Progenitor cell of endocrine pancreas (in vitro differentiated cells): ENCODE measurements at places on chromosomes 13 and 19.

DNA sequence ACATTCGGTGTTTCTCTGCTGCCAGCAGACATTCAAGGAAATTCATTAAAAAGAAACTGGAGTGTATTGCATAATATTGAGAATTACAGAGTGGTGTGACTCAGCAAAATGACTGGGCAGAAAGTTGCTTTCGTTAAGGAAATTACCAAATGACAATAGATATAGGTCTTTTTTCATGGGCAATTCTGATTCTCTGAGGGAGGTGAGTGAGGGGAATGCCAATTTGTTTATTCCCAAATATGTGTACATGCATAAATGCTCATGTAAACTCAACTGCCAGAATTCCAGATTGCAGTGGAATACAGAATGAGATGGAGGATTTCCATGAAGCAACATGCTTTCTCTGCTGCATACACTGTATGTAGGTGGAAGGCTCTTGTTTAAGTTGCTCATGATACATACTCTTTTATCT, 1730.1 kb downstream of the SLITRK5 start:
- DNase-seq, result no peak

DNA sequence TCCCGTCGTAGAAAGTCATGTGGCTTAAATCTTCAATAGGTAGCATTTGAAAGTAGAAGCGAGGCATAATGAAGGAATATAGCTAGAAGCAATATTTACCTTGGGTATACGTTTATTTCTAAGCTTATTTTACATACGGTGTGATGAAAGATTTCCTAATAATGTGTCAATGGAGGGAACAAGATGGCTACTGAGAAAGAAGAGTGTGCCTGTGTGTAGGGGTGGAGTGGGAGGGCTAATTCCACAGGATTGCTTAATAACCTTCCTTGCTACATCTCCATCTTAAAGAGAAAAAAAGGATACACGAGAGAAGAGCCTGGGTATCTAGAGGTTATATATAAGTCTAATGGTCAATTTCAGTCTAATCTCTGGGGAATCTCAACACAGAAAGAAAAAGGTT, 2.0 kb downstream of the SPART start:
- DNase-seq, result no peak

DNA sequence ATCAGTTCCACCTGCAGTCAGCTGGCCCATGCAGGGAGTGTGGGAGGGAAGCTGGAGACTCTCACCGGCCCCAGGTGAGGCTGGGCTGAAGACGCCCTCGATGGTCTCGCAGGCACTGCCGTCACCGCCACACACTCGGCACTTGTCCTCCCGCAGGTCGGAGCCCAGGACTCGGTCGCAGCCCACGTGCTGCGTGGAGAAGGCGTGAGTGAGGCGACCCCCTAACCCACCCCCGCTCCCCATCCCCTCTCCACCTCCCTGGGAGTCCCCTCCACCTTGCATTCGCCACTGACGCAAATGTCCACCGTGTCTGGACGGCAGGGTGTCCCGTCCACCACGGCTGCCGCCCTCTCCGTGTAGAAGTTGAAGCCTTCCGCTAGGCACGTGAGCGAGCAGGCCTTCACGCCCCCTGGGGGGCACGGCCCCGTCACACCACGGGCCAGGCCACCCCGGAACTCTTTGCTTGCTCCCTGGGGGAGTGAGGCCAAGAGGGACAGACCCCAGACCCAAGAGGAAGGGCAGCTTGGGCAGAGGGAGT, 12.0 kb upstream of the MYO1F start:
- no peak for DNase-seq

DNA sequence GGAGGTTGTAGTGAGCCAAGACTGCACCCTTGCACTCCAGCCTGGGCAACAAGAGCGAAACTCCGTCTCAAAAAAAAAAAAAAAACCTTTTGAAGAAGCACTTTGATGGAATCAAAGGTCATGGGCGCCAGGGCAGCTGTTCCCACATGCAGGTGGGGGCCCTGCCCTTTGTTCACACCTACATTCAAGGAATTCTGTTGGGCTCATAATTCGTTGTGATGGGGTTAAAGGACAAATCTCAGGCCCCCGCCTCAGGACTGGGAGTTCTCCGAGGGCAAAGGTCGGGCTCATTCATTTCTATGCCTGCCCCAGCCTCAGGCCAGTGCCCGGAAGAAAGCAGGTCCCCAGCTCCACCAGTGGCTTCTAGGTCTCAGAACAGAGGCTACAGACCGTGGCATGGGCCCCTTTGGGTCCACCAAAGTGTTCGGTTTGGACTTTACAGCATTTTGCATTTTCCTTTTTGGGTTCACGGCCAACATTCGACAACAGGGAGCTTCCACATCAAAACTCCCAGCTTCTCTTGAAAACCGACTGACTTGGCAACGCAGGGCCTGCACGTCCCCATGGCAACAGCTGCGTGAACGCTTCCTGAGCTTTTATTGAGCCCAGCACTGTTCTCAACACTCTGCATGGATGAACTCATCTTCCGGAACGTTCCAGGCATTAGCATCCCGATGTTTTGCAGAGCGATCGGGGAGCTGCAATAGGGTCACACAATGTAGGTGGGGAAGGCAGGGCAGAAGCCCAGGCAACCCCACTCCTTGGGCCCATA, 10.1 kb upstream of the GTF2F1 start:
- DNase-seq, result no peak

- DNase-seq, result no peak
These were observed 87.9 kb downstream of the LIG4 start for GRCh38 chr13:108127406-108127805.

GRCh38 chr19:16327501-16327900, 2.9 kb downstream of the KLF2 start:
- no peak for DNase-seq

- no peak for DNase-seq
These were observed 8.9 kb downstream of the DEDD2 start for GRCh38 chr19:42208612-42209011.

GRCh38 chr13:105518086-105518485, 1017.4 kb downstream of the EFNB2 start:
- no peak for DNase-seq

DNA sequence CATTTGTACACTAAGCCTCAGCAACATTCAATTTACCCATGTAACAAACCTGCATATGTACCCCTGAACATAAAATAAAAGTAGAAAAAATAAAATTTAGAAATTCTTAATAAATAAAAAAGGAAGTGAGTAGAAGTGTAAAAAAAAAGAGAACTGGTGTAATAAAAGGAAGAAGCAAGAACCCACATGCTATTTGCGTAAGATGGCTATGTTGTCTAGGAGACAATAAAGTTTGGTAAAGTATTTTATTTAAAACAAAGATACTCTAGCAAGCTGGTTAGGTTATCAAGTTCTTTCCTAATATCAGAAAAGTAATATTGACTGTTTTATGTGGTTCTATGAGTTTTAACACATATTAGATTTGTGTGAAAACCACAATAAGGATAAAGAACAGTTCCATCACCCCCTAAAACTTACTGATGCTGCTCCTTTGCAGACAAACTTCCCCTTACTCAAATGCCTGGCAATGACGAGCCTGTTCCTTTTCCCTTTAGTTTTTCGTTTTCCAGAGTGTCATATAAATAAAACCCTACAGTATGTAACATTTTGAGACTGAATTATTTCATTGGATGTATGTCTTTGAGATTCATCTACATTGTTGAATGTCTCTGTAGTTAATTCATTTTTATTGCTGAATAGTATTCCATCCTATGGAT, 98.9 kb downstream of the TNFSF13B start:
- no peak for DNase-seq

GRCh38 chr13:113148407-113148806, 10.0 kb upstream of the PROZ start:
- DNase-seq, result no peak

DNA sequence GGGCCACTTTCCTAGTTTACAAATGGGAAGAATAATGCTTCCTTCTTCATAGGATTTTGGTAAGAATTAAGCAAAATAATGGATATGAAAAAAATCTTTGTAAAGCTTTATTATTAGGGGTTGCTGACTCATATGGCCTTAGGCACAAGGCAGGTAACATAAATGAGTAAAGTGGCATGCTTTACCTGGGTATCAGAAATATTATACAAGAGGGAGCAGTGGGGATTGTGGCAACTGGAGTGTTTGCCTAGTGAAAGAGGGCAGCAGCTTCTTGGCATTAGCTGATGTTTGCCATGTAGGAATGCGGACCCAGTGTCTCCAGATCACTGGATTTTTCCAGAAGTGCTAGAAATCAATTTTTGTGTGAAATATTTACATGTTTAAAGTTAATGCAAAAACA, 19.5 kb downstream of the WDFY2 start:
- DNase-seq, result no peak

- DNase-seq, result no peak
These were observed 7.0 kb upstream of the DLEU7 start for GRCh38 chr13:50850445-50850844.

GRCh38 chr13:92362717-92363116, 863.9 kb upstream of the GPC6 start:
- DNase-seq, result no peak

- no peak for DNase-seq
These were observed 34.5 kb downstream of the UFM1 start for GRCh38 chr13:38384171-38384570.

DNA sequence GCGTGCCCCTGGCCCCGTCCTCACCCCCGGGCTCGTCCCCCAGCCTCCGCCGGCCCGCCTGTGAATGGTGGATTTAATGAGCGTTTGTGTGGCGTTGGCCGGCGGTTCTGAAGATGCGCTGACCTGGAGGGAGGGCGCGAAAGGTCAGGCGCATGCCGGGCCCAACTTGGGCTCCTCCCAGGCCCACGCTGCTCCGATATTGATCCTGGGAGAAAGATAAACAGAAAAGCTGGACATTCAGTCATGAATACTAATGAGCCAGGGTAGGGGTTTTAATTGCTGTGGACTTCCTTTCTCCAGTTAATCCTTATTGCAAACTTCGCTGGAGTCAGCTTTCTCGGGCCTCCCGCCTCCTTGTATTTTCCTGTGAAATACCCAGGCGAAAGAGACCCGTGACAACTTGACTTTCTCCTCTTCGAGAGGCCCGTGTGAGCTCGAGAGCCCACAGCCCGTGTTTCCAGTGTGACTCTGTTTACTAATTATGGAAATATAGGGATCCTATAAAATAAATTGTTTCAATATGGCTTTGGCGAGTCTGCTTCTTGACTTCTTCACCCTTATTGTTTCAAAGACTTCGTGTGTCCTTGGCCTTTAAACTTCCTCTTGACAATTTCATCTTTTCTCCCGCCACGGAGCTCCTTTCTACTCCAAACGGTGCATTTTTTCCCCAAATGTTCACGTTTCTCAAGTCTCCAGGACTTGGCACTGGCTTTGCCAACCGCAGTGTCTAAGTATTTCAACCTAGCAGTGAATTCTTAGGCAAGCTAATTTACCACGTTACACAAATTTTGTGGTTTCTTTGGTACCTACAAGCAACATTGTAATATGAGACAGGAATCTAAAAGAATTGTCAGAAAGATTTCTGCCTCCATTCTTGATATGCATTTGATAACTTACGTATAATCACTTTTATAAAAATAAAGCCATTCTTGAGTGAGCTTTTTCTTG, 10.5 kb downstream of the ZIC2 start:
- no peak for DNase-seq

GRCh38 chr13:63636316-63636993, 2220.8 kb upstream of the PCDH20 start:
- DNase-seq, result no peak

GRCh38 chr13:107713314-107713713, 502.0 kb downstream of the LIG4 start:
- no peak for DNase-seq

DNA sequence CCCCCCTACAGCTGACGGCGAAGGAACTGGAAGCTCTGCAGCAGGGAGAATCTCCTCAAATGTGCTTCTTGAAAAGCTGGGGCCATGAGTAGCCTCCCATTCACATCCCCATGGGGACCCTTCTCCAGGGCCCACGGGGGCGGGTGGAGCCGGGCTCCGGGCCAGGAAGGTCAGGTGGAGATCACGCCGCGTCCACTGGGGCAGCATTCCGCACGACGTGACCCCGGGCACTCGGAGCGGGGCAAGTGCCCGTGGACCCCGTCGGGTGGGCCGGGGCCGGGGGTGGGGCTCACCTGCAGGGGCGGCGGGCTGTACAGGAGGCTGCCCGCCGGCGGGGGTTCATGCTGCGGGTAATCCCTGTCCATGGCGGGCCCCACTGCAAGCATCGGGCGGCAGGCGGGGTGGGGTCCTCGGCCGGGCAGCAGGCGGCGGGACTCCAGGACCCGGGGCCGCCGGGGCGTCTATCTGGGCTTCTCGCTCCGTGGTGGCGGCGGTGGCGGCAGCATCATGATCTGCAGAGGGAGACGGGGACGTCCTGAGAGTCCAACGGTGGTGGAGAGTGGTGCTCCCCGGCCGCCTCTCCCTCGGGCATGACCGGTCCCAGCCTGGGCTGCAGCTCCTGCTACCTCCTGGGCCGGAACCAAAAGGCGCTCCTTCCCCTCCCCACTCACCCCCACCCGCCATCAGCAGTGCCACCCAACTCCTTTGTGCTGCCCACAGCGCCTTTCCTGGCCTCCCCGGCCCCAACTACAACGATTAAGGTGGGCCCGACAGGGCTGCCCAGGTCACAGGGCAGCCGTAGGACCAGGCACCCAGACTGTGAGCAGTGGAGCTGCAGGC, 20.0 kb downstream of the SBNO2 start:
- DNase-seq, result no peak

DNA sequence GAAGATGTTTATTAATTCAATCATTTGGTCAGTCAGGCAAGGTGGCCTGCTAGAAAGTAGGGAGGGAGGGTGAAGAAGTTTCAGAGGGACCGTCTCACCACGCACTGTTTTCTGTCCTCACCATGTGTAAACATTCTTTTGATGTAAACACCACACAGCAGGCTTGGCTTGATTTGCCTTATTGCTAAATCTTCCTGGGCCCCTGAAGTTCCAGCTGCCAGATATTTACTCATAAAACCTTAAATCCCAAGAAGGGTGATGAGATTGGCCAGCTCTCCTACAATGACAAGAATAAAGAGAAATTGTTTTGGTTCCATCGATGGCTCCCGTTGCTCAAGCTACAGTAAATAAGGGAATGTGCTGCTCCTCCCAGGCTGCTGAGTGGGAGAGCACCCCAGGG, 198.2 kb upstream of the TMTC4 start:
- no peak for DNase-seq

- no peak for DNase-seq
These were observed 1.2 kb downstream of the EEF1AKMT1 start for GRCh38 chr13:20772401-20773131.

DNA sequence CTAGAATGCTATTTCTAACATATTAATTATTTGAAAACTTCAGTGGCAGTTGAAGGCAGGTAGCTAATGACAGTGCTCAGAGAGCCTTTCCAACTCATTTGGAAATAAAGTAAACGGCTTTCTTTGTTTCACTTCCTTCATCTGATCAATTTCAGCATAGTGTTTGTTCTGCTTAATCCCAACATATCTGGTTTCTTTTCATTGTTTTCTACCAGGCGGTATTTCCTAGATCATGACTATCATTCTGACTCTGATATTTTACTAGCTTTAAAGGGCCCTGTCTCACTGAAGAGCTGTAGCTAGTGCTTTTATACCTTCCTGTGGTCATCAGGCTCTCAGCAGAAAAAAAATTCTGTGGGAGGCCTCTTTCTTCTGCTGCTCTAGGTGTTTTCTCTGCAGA, 178.6 kb downstream of the RBM26 start:
- no peak for DNase-seq

DNA sequence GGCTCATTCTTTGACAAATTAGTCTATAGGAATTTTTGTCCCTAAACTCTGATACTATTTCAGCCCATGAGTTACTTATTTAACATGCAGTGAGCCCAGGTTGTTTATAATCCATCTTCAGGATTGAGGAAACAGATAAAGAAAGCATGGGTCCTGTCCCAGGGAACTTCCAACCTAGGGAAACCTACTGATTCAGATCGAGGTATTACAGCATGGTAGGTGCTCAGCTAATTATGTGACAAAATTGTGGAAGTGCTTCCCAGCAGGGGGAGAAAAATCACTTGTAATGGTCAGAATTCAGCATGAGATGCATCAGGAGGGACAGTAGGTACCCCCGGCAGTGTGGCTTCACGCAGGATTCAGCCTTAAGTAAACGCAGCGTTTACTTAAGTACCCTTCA, 171.3 kb downstream of the NUFIP1 start:
- no peak for DNase-seq
